ENCODE measurements at places on chromosomes 11 and 22.

GRCh38 chr11:70054004-70054403, 24.1 kb upstream of the ANO1 start:
- DNase-seq, result no peak

- no peak for DNase-seq
These were observed 551.6 kb downstream of the OPCML start for GRCh38 chr11:132980670-132981069.

DNA sequence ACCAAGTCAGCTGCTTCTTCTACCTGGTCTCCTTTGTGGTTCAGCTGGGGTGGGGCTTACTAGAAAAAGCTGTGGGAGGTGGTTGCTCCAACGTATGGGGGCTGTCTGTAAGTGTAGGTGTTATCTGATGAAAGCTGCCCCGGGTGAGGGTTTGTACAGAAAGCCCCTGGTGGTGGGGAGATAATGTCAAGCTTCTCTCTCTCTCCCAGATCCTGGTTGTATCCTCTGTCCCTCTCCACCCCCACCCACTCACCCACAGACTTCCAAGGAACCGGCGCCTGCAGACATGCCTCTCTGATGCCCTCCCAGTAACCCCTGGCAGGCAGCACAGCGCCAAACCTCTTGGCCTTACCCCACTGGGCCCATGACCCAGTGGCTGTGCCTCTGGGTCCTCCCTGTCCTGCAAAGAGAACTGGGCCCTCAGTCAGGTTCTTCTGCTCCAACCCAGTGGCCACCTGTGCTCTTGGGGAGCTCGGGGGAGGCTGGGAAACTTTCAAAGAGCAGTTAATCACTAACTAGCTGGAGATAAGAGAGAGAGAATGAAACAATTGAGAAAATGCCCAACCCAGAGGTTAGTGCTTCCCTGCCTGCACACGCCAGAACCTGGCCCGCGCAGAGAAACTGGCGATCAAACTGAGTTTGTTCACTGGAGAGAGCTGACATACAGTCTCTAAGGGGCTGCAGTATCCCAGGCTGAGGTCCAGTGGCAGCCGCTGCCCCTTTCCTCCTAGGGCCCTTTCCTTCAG, 20.4 kb upstream of the EHF start:
- DNase-seq, result no peak

GRCh38 chr11:3003396-3004231, 11.5 kb upstream of the NAP1L4 start:
- no peak for DNase-seq

DNA sequence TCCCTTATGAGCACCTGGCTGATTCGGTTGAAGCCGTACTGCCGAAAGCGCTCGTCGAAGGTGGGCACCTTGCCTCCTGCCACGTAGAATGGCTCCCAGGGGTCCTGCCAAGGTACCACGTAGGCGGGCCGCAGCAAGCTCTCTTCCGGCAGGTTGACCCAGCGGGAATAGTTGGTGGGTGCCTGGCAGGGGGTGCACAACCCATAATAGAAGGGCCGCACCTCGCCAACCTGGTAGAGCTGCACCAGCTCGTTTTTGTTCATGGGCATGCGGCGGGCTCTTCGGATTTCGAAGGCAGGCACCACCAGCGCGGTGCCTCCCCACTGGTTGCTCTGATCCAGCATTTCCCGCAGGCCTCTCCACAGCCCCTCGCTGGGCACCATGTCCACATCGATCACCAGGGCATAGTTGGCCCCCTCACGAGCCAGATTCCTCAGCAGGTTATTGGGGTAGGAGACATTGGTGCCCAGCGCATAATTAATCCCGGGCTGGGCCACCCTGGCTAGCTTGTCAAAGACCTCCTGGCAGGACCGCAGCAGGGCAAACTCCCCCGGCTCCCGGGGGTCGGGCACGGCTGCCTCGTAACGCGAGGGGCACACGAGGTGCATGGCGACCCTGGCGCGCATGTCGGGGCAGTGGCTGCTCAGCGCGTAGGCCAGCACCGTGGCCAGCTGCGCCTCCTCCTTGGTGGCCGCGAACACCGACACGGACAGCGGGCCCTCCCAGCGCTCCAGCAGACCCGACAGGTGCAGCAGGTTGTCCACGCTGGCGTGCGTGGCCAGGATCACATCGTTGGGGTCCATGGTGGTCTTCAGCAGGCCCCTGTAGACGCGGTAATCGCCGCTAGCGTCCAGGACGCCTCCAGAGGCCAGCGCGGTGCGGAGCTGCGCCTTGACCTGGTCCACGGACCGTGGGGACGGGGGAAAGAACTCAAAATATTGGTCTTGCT, 679 bp downstream of the B4GAT1 start:
- DNase-seq, result no peak

DNA sequence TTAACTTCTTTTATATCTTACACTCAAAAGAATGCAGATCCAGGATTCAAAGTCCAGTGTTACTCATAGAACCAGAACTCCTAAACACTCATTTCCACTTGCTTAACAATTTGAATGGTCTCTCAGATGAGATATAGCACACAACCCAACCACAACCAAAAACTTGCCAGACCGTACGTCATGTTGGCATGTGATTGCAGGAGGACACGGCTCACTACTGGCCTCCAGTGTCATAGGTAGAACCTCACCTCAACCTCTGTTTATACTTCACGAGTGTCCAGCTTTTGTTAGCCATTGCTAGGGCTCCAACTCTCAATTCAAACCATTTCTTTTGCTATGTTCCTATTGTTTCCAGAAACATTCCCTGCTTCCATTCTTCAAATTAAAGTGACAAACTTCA, 58.5 kb upstream of the PDGFD start:
- no peak for DNase-seq

DNA sequence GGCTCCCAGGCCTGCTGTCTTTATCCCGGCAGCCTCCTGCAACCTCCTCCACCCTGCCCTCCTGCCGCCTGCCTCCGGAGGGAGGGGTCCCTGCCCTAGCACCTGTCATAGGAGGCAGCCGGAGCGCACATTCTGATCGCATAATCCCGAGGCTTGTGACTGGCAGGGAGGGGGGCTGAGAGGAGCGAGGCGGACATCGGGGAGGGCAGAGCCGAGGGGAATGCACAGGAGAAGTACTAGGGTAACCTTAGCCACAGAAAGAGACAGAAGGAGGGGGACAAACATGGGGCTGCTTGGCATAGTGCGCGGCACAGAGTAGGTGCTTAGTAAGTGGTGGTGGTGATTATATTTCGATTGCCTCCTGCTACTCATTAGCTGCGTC, 9.2 kb upstream of the ALX4 start:
- DNase-seq, result no peak

- DNase-seq, result no peak
These were observed 30.6 kb upstream of the NOX4 start for GRCh38 chr11:89521792-89522191.

DNA sequence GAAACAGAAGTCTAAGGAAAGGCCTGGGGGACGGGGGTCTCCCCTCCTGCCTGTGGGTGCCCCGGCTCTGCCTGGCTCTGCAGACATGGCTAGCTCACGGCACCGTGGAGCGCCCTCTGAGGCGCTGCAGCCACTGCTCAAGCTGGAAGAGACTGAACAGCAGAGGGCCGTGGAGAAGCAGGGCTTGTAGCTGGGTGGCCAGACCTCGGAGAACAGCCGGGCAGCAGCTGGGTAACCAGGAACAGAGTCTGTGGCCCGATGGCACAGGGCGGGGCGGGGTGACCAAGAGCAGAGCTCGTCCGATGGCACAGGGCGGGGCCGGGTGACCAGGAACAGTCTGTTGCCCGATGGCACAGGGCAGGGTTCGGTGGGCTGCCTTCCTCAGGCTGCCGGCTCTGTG, 18.1 kb downstream of the RNH1 start:
- DNase-seq, result no peak

DNA sequence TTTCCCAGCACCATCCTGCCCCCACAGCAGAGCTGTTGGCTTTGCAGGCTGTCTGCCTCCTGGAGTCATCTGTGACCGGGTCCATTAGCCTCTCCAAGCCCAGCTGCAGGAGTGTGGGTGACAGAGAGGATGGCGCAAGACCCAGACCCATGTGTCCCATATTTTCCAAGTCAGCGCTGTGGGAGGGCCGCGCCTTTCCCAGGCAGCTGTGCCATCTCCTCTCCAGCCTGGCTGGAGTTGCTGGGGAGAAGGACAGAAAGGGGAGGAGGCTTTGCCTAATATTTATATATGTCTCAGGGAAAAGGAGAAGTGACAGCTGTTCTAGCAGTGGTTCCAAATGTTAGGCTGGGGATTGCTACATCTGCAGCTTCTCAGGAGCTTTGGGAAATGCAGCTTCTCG, 15.7 kb downstream of the DTX4 start:
- DNase-seq, result no peak

- DNase-seq, result no peak
These were observed 148.2 kb upstream of the SNX19 start for GRCh38 chr11:131064373-131064991.

GRCh38 chr11:104529213-104529612, 365.3 kb upstream of the PDGFD start:
- DNase-seq, result no peak

- DNase-seq, result no peak
These were observed 664.8 kb downstream of the BRD1 start for GRCh38 chr22:49162841-49163240.

- no peak for DNase-seq
These were observed 3.5 kb downstream of the PANX1 start for GRCh38 chr11:94132152-94132558.

DNA sequence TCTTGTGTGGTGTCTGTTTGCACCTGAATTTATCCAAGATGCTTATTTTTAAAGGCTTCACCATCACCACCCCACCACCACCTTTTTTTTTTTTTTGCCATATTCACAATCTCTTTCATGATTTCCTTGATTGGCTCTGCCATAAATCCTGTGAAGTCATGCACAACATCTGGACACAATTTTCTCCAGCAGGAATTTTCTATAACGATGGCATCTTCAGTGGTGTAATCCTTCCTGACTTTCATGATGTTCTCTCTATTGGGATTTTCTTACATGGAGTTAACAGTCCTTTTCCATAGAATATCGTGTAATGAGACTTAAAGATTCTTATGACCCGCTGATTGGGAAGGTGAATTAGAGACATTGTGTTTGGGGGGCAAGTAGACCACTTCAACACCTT, 17.8 kb downstream of the ZFP91 start:
- DNase-seq, result no peak

GRCh38 chr11:34194576-34195335, 89.3 kb downstream of the NAT10 start:
- DNase-seq, result no peak

All from CD4-positive, alpha-beta T cell treated with Interleukin-4 for 4 hours (primary cell).